ENCODE measurements at places on chromosomes 5 and 9.

DNA sequence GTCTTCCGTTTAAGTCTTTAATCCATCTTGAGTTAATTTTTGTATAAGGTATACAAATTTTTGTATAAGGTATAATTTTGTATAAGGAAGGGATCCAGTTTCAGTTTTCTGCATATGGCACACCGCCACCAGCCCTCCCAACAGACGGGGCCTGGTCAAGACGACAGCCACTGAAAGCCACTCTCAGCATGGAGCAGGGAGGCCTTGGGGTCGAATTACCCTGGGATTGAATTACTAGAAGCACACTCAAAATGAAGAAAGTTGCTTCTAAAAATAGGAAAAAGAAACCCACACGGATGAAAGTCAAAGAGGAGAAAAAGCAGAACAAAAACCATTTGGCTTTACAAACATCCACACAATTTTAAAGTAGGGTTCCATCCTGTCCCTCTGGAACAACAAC lies 586.2 kb upstream of the ADAMTS16 start:
- no peak for DNase-seq

- DNase-seq, result no peak
Measured at GRCh38 chr5:98913911-98914310, 14.9 kb downstream of the CHD1 start.

- DNase-seq, result no peak
Measured at GRCh38 chr5:180120237-180121101, 48.9 kb upstream of the RNF130 start.

GRCh38 chr9:19650312-19650711 lies 138.5 kb downstream of the SLC24A2 start:
- DNase-seq, result no peak

- no peak for DNase-seq
Measured at GRCh38 chr9:79083621-79084020, 488.1 kb upstream of the TLE4 start.

DNA sequence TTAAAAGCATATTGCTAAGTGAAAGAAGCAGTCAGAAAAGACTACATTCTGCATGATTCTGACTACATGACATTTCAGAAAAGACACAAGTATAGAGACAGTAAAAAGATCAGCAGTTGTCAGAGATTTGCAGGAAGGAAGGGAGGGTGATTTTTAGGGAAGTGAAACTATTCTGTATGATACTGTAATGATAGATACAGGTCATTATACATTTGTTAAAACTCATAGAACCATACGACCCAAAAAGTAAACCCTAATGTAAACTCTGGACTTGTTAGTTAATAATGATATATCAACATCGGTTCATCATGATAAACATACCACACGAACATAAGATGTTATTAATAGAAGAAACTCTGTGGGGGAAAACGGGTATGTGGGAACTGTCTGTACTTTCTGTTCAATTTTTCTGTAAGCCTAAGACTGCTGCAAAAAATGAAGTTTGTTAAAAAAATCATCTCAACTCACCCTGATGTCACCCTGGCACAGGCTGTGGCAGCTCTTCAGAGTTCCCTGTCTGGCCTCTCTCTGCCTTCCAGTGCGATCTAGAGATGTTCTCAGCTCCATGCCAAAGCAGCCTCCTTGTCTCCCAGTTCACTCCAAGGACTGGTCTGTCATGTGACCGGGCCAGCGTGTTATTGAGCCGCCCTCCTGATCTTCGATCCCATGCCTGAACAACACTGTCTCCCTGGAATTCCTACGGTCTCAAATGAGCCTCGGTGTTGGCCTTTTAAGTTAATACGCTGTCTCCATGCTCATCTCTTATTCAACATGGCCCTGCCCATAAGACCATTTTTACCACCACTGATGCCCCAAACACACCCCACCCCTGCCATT lies 35.4 kb downstream of the PRLR start:
- DNase-seq, result no peak

DNA sequence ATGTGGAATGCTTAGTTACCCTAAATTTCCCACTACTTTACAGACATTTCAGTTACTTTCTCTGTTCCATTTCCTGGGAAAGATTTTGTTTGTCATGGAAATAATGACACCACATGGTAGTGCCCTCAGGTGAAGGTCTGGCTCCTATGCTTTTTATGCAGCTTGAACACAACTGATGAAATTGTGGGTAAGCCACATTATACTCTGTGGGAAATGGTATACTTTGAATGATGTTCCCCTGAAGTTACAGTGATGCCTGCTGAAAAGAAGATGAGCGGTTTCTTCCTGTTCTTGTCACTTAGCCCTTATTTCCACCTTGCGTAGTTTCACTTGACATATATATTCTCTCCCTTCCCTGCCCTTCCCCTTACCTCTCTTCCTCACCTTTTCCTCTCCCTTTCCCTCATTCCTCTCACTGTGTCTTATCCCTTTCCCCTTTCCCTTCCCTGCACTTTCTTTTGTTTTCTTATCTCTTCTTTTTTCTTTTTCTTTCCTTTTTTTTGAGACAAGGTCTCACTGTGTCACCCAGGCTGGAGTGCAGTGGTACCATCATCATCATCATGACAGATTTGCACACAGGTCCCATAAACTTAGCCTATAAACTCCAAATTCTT lies 280.8 kb upstream of the IL12B start:
- DNase-seq, result no peak

All from heart right ventricle (tissue), 16 donors.